ENCODE measurements at places on chromosomes 6 and 20.
A peak's percentile ranks its signal among the peaks of the same experiment; 100 is the strongest.

DNA sequence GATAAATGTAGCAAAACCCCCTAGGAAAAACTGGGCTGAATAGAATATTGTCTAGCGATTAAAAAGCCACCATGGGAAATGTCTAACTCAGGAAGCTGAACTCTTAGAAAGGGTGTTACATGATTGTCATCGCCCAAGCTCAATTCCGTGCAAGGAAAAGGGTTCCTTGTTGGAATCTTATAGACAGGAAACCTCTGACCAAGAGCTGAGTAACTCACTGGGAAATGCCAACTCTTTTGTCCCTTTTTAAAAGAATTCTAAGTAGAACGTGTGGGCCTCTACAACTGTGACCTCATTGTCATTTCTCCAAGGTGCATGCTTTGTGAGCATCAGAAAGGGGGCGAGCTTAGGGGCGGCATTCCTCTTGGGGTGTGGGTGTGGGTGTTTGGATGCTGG, 88.1 kb downstream of the SYNJ2 start:
- DNase-seq, result no peak

DNA sequence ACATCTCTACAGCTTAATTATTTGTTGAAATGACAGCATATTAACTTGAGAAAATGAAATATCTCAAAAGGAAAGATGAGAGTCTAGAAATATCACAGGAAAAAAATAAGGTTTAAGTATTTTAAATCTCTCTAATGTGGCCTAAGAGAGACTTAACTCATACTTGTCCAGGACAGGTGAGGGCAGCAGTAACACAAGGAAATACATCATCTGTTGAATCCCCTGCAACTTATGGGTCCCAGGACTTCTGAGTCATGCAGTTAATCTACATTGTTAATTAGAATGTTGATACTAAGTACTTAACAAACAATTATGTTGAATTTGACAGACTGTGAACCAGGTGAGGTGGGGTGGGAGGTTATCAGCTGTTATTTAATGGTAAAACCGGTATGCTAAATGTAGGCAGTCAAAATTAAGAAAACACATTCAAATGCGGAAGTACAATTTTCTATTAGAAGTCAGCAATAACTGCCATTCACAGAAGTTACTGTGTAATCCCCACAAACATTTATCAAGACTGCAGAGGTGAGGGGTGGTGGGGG, 87.9 kb downstream of the CEP57L1 start:
- DNase-seq, result no peak

DNA sequence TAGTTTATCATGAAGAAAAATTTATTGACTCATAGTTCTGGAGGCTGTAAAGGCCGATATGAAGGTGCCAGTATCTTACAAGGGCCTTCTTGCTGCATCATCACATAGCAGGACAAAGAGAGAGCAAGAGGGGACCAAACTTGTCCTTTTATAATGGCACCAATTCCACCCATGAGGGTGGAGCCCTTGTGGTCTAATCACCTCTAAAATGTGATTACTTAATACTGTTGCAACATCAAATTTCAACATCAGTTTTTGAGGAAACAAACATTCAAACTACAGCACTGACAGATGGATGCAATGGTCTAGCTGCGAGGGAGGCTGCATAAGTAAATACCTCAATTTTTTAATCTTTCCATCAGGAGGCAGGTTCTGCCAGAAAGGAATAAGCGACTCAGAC, 76.7 kb upstream of the LAMA2 start:
- DNase-seq, result no peak

- no peak for DNase-seq
Measured at GRCh38 chr6:79115553-79116182, 37.6 kb upstream of the PHIP start.

DNA sequence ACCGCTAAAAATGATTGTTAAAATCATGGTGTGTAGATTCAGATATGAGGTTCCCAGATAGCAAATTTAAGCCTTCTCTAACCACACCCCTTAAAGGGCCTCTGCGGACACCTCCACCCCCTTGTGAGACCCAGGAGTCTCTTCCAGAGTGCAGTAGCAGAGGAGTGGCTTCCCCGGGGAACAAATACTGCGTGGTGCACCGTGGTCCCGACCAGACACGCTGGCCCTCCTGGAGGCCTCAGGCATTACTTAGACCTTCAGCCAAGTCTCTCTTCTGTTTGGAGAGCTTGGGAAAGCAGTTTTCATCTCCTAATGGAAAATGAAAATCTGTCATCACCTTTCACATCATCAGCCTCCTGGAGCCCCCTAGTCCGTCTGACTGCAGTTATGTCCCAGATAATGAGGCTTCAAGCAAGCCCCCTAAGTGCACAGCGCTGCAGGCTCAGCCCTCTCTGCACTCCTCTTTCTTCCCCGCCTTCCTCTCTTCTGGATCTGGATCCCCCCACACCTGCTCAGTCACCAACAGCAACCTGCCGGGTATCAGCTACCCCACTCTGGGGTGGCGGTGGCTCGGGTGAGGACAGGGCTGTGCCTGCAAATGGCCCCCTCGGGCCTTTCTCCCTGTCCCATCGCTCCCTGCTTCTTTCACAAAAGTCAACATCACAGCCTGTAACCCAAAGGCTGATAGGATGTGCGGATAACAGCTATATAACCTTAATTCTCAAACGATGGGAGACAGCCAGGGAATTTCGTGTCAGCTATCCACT, 58.8 kb upstream of the TAGAP start:
- no peak for DNase-seq

DNA sequence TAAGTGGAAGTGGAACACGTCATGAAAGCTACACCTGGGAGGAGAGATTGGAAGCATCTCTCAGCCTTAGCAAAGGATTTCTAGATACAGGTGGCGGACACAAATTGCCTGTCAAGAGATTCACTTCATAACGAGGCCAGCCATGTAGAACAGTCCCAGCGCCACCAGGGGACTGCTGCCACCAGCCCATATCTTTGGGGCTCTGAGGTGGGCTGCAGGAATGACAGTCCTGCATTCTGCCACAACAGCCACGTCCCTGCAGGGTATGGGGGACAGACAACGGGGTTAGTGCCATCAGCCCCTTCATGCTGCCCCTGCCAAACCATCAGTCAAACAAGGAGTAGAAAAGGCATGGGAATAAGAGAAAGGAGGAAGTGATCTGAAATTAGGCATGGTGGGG, 81.2 kb upstream of the SASH1 start:
- no peak for DNase-seq

- DNase-seq, result no peak
Measured at GRCh38 chr6:63278916-63279315, 40.9 kb downstream of the LGSN start.

DNA sequence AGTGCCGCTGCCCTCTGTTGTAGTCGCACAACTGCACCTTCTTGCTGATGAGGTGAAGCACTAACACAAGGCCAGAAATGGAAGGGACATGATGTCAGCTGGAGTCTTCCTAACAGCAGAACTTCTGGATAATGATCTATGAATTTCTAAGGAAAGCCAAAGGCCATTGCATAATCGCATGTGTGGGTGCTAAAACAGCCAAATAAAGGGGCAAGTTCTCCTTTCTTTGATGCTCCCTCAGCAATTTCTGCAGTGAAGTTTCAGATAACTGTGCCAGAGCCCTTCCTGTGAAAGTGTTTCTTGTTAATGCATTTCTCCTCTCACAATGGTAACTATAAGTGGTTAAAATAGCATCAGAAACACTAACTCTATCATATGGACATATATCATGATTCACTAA, 8.0 kb upstream of the F13A1 start:
- no peak for DNase-seq

- DNase-seq, result no peak
Measured at GRCh38 chr6:71584712-71585436, 296.3 kb downstream of the OGFRL1 start.

- DNase-seq, result no peak
Measured at GRCh38 chr6:106421496-106421895, 61.0 kb downstream of the CRYBG1 start.

GRCh38 chr6:21984135-21984534, 312.7 kb downstream of the PRL start:
- no peak for DNase-seq

DNA sequence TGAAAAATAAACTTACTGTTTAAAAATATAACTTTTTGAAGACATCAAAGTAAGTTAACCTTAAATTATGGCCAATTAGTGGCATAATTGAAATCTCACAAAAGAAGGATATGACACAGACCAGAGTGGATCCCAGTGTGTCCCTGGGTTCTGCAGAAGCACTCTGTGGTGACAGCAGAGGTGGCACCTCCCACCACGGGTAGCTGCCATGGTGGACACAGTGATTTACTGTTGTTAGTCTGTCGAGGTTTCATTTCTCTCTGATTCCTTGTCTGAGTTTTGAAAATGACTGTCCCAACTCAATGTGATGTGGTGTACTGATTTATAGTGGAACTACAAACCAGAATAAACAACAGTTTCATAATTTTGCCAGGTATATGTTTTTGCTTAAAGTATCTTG, 76.5 kb downstream of the TULP4 start:
- no peak for DNase-seq

DNA sequence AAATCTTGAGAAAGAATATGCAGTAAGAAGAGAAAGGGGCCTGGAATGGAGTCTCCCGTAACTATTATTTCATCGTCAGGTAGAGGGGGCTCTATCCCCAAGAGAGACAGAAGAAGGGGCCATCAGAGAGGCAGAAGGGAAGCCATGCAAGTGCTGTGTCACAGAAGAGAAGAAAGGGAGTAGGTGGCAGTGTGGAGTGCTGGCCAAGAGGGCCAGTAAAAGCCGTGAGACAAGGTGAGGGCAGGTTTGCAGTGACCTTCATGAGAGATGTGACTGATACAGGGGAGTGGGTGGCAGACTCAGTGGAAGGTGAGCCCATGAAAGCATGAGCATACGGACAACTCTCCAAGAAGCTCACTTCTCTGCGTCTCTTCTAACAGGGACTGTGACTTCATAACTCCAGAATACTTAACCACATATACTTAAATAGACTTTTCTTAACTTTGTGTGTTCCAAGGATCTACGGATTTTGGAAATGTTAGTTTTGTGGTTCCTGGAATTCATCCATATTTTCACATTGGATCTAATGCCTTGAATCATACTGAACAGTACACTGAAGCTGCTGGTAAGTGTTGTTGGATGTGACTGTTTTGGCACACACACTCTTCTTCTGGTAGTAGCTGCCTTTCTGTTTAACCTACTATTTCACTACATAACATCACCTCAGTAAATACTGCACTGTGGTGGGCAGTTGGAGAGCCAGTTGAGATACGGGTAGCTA, 15.6 kb downstream of the PM20D2 start:
- no peak for DNase-seq

GRCh38 chr6:131117878-131118277, 17.4 kb upstream of the AKAP7 start:
- no peak for DNase-seq

GRCh38 chr6:37643851-37644672, 53.6 kb downstream of the MDGA1 start:
- no peak for DNase-seq

GRCh38 chr20:56833427-56833826, 204.3 kb downstream of the TFAP2C start:
- DNase-seq, result no peak

DNA sequence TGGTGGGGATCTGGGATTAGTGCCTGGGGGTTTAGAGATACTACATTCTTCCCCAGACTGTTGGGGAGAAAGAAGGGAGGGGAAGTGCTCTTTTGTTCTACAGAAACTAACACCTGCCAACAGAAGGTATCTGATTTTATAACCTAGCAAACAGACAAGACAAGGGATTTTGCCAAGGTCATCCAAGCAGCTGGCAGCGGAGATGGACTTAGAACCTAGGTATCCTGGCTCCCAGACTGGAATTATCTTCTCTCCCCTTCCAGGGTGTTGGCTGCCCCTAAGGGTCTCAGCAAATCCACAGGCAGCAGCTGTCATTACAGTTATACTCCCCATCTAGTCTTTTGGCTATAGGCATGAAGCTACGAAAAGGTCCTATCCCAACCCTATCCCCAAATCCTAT, 8.4 kb downstream of the SDC4 start:
- DNase-seq, result no peak

- DNase-seq, result no peak
Measured at GRCh38 chr20:33655164-33655563, 7.0 kb upstream of the C20orf144 start.

- DNase-seq, result peak; percentile 30
Measured at GRCh38 chr6:85641897-85642773, 551 bp downstream of the SYNCRIP start.

- no peak for DNase-seq
Measured at GRCh38 chr6:83429857-83430610, 817 bp downstream of the ME1 start.

DNA sequence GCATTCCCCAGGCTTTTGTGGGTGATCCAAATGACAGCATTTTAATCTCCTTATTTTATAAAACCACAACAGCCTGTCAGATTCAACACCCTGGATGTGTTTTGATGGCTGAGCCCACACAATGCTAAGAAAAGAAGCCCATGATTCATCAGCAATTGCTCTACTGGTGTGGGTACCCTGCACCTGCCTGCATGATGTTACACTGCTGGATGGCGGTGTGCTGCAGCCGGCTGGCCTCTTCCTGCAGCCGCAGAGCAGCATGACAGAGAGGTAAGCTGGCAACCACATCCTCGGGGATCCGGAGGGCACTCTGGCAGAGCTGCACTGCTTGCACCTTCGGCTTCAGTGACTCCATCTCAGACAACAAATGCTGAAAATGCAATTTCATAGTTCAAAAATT, 327.5 kb downstream of the SYNE1 start:
- DNase-seq, result peak; percentile 43

- no peak for DNase-seq
Measured at GRCh38 chr6:89475101-89475500, 42.1 kb downstream of the ANKRD6 start.

DNA sequence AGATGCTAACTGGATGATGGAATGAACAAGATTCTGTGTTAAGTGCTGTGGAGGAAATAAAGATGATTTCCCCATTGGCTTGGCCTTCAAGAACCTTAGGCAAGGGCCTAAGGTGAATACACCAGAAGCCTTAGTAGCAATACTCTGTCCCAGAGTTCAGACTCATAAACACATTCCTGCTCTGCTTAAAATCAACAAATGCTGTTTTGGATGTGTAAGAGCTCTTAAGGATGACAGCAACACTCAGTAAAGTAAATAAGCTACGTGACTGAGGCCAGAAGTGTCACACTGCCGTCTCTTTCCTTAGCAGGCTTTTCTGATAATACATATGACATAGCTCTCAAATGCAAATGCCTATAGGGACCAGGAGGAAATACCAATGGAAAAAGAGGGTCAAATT, 90.6 kb downstream of the EYA2 start:
- DNase-seq, result no peak

DNA sequence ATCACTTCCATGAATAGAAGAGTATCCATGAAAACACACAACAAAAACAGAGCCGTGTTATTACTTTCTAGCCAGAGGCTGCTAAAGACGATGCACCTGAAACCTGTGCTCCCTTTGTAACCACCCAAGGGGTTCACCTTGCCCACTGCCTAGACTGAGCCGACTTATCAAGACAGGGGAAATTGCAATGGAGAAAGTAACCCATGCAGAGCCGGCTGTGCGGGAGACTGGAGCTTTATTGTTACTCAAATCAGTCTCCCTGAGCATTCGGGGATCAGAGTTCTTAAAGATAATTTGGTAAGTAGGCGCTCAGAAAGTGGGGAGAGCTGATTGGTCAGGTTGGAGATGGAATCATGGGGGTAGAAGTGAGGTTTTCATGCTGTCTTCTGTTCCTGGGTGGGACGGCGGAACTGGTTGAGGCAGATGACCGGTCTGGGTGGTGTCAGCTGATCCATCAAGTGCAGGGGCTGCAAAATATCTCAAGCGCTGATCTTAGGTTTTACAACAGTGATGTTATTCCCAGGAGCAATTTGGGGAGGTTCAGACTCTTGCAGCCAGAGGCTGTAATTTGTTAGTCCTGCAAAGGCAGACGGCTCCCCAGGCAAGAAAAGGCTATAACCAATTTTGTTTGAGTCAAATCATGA, 366.6 kb downstream of the PREX1 start:
- DNase-seq, result no peak

- DNase-seq, result no peak
Measured at GRCh38 chr20:17897566-17898307, 70.9 kb downstream of the SNX5 start.
